ENCODE measurements at places on chromosomes 1 and 21. TPM values are rescaled to one million over a fixed set of nuclear protein-coding genes. Genes with fewer than 3 reads are reported as not detected.

GRCh38 chr1:39268906-39269305, 64.4 kb downstream of the MACF1 start:
- DNase-seq = no peak

DNA sequence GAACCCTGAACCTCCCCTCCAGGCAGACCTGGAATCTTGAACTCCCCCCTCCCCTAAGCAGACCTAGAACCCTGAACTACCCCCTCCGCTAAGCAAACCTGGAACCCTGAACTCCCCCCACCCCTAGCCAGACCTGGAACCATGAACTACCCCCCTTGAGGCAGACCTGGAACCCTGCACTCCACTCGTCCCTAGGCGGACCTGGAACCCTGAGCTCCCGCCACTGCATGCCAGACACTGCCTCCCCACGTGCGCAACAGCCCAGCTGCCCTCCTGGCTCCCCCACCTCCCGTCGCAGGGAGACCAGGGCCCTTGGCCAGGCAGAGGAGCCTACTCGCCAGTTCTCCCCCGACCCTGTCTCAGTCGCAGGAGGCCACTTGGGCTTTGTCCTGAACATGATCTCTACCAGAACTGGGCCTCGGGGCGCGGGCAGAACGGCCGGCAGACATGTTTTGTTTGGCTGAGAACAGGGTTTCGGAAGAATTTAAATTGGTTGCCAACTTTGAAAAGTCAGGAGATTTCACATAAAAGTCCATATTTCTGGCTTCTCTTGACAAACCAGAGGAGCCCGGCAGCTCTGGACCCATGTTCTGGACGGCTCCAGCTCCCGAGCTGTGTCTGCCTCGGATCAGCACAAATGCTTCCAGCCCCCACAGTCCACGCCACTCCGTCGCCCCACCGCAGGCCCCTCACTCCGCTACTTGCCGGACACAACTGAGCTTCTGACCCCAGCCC, 9.2 kb upstream of the PLEKHG5 start:
- DNase-seq = no peak

- no peak for DNase-seq
These were observed 59.7 kb upstream of the CLDN14 start for GRCh38 chr21:36539434-36540150.

DNA sequence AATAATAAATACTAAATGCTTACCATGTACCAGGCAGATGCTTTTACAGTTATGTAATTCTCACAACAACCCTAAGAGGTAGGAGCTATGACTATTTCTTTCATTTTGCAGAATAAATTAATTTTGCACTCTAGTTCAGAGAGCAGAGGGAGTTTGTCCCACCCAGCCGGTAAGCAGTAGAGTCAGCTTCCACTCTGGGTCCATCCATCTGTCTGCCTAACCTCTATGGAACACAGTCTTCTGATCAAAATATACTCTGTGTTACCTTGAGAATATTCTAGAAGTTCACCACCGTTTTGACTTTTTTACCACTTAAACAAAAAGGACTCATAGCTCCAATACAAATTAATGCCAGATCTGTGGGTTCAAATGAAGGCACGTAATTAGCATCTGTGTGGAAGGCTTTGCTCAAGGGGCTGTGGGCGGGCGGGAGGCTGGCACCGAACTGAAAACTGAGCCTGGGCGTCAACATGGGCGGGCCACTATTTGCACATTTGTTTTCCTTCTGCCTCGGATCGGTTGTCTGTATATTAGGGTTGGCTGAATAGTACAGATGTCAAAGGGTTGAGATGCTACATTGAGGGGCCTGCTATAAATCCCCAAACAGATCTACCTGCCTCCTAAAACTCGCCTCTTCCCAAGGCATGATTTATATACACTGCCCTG, 33.1 kb upstream of the LMO4 start:
- DNase-seq = no peak

DNA sequence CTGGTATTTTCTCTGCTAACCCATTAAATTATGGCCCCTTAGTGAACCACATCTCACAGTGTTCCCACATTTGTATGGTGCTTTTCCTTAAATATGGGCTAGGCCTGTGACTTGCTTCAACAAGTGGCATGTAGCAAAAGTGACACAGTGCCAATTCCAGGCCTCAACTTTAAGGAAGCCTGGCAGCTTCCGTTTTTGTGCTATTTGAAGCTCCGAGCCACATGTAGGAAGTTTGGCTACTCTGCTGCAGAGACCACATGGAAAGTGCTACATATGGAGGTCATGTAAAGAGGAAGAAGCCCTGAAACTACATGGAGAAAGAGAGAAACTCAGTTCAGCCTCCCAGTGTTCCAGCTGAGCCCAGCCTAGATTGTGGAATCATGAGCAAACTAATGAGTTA, 28.5 kb upstream of the DR1 start:
- DNase-seq = no peak

RCSD1 gene
- total RNA-seq = not detected

CNKSR1 gene
- total RNA-seq = 39.9 TPM

GNG12 gene
- 31.1 TPM for total RNA-seq

SMCP gene
- not detected for total RNA-seq

Data from HT-29 (cell line).